ENCODE measurements at places on chromosomes 7 and 10.

DNA sequence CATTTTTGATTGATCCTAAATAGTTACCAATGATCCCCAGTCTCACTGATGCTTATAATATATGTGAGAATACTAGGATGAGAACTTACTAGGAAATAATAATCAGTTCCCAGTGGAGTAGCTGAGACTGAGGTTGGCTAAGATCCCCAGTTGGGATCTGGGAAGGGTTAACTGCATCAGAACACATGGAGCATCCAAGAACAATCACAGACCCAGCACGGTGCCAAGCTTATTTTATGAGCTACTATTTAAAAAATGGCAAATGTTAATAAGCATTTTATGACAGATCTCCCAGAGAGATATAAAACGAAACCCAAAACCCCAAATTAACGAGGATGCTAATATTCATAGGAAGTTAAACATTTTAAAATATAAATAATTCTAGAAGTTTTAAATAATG lies 379.5 kb downstream of the THSD7A start:
- no peak for DNase-seq

DNA sequence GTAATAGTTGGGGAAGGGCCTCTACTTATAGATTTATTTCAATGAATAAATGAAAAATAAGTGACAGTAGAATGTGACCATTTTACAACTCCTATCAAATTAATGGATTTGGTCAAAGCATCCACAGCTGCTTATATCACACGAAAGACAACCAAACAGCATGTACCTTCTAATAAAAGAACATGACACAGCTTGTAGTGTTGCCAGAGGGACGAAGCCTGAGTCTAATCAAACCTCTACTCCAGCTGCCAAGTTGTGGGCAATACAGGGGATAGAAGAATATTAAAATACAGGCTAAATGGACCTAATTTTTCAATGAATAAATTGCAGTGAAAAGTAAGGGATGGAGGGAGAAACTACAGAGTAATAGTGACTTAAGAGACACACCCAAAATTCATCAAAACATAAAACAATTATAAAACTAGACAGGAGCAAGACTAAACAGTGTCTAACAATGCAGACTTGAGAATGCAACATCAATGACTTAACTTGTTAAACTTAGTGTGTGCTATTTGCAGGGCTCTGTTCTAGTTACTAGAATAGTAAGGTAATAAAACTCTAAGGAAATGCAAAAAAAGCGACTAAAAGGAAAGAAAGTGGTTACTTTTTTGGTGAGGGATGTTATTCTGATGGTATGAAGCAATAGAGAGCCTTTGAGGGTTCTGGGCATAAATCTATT lies 853.8 kb downstream of the GRM8 start:
- DNase-seq: no peak

DNA sequence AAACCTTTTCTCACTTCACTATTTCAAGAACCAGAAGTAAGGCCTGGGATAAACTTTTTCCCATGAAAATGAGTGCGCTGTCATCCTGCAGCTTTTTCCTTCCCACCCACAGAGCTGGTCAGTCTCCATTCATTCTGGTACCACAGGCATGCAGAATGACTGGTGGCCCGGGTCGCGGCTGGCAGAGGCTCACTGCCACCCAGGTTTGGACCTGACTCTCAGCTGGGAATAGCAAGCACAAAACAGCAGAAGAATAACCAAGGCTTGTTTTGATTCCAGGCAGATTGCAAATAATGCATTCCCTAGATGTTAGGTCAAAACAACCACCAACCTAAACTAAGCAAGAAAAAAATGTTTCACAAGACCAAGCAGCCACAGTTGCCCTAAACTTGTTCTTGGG lies 190.5 kb upstream of the NRP1 start:
- DNase-seq: no peak

- DNase-seq: no peak
Observed at GRCh38 chr10:17365402-17365801, 89.0 kb downstream of the ST8SIA6 start.

GRCh38 chr7:128162666-128163065 lies 78.4 kb upstream of the LEP start:
- DNase-seq: no peak

DNA sequence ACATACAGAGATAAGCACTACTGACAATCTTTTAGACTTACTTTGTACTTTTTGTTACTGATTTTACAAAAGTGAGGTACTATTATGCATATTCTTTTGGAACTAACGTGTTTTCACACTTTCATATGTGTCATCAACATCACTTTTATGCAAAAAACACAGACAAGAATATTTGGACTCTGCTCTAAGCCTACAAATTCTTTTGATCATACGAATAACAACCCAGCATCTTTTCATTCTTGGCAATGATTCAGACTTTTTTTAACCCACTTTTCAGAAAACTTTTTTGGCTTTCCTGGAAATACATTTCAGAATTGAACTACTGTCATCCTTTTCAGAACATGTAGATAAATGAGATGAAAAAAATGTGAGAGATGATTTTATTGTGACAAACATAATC lies 30.2 kb downstream of the USP6NL start:
- no peak for DNase-seq

DNA sequence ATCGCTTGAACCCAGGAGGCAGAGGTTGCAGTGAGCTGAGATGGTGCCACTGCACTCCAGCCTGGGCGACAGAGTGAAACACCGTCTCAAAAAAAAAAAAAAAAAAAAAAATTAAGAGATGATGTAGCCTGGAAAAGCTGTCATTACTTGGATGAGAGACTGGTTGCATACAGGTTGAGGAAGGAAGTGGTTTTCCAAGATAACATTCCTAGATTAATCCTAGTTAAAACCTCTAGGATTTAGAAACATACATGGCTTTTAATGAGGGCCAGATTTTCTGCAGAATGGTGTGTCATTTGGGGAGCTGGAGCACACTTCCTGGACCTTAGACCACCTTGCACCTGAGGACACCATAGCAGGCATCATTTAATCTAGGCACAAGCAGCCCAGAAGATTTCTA lies 17.8 kb downstream of the VWA2 start:
- DNase-seq: no peak

DNA sequence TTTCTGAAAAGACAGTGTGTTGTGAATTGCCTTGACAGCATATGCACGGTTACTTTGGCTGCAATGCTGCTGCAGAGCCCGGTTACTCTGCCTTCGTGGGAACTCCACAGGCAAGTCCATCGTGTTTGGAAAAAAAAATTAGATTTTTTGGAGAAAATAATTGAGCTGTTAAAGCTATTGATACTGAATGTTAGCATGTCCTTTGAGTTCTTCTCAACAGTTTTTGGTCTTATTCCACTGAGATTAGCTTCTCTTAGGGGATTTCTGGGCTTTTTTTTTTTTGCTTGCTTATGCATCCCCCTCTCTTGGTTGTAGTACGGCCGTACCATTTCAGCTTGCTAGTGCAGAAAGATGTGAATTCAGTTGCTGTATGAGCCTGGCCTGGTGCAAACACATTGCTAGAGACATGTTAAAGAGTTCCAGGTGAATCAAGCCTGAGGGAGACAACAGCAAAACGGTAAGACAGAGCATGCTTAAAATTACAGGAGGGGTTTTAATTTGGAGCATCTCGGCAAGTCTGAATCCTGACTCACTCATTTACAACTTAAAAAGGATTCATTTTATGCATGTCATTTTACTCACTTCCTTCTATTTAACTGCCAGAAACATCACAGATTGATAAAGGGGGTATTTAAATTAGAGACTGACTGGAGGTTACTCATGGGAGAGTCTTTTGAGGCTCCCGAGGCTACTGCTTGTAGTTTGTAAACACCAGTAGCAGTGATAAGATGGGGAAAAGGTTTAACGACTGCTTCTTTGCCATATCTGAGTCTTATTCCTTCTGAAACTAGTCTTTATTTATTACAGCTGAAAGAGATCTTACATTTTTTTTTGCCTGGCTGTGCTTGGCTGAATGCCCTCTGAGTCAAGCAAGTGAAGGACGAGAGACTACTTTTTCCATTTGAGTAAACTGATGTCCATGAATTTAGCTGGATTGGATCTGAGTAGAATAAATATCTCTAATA lies 113.7 kb downstream of the CDK14 start:
- DNase-seq: no peak

GRCh38 chr7:7512861-7513597 lies 22.6 kb downstream of the COL28A1 start:
- no peak for DNase-seq

DNA sequence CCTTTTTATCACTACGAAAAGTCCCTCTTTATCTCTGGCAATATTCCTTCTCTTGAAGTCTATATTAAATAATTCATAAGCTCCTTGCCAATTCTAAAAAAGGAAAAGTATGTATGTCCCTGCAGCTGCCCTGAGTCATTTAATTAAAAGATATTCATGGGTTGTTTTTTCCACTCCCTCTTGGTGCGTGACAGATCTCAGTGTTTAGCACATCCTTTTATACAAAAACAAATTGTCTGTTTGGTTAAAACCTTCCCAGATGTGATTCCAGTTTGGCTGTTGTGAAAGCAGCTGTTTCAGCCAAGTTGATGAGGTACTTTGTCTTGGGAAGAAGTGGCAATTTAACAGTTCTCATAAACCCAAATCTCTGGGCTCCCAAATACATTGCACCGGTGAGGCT lies 33.8 kb upstream of the PRLHR start:
- DNase-seq: no peak

- no peak for DNase-seq
Observed at GRCh38 chr7:16559497-16560179, 33.0 kb downstream of the LRRC72 start.

- no peak for DNase-seq
Observed at GRCh38 chr7:12357508-12357907, 46.2 kb downstream of the VWDE start.

DNA sequence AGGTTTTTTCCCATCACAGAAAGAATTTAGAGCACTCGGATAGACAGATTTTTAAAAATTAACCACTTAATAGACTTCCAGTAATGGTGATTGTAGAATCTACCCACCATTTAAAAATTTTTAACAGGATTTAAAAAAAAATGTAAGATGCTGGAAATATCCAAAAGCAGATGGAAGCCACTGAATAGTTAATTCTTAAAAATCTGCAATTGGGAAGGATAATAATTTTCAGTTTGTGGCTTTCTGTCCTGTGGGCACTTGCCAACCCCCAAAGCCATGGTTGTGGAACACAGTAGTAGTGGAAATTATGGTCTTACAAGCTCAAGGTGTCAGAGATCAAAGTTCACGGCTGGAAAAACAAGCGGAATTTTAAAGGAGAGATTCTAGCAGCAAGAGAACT lies 101.0 kb upstream of the SP4 start:
- no peak for DNase-seq

- DNase-seq: no peak
Observed at GRCh38 chr10:86224354-86225102, 142.1 kb downstream of the GRID1 start.

DNA sequence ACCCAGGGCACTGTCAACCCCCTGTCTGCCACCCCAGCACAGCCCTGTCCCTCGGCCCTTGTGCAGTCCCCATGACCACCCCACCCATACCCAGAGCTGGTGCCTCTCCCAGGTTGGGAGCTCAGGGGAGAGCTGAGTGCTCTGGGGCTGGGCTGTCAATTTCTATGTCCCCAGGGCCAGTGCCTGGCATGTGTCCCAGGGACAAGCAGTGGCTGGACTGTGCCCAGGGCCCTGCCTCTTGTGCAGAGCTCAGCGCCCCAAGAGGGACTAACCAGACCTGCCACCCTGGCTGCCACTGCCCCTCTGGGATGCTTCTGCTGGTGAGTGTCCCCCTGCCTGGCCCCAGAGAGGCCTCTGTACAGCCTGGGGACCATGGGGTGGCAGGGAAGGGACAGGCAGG lies 29.0 kb upstream of the ZNF862 start:
- DNase-seq: no peak

DNA sequence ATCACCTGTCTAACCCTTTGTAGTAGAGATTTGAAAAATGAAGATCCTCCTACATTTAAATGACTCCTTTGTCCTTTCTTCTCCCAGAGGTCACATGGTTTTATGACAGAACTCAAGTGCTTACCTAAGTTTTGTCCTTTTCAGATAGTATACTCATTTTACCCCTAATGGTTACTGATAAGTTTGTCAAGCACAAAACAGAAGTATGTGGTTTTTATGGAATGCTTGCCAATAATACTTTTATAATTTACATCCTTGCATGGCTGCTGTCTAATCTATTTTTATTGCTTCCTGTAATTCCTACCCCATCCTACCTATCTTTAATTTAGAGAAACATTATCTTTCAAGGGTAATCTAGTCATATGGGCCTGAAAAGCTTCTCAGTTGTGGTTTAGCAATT lies 37.5 kb downstream of the HELLS start:
- DNase-seq: no peak

GRCh38 chr7:4233621-4234497 lies 448.2 kb upstream of the FOXK1 start:
- no peak for DNase-seq

DNA sequence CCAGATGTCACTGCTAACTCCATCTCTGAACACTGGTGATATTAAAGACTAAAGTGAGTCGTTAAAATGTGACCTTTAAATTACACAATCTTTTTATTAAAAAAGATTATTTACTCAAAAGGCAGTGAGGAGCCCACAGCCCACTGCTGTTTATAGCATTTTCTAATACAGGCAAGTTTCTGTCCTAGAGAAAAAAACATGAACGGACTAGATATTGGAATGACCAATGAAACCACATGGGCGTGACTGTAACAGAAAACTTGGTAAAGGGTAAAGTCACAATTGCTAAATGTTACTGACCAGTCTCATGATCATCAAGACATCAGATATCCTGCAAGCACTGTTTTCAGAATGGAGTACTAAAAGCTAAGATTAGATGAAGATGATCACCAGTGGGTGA lies 78.7 kb downstream of the FEZF1 start:
- DNase-seq: no peak

- DNase-seq: no peak
Observed at GRCh38 chr10:121027371-121027770, 176.2 kb downstream of the WDR11 start.

GRCh38 chr10:28677888-28678686 lies 766 bp downstream of the BAMBI start:
- no peak for DNase-seq

- no peak for DNase-seq
Observed at GRCh38 chr7:30238721-30239441, 45.5 kb upstream of the ZNRF2 start.

- peak; percentile 98 for DNase-seq
Observed at GRCh38 chr7:131235489-131236317, 92.0 kb upstream of the MKLN1 start.

DNA sequence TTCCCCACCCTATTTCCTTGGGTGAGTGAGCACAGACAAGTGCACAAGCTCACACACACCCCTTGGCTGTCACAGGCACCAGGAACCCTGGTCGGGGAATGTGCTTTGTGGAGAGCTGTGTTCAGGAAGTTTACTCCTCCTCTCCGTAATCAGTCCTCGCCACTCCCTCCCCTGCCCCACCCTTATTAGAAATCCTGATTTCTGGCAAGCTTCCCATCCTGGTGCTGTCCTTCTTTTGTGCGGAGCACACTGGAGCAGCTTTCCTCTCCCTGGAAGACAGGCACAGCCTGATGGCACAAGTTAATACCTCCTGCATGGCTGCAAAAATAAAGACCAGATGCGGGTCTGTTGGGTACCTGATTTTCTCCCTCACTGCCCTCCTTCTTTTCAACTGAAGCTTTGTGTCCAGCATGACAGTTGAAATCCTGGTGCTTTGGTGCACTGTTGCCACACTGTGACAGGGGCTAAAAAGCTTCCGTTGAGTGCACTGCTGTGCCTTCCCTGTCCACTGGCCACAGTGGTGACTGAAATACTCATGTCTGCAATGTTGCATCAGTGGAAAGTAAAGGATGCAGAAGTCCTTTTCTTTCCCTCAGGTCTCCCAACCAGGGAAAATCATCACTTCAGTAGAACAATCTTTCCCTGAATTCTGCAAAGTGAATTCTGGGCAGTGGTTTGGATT lies 55.0 kb downstream of the LRRC4 start:
- no peak for DNase-seq
